ENCODE measurements at places on chromosomes 5 and 9.

GRCh38 chr5:6570530-6570929 is 62.3 kb downstream of the NSUN2 start:
- no peak for DNase-seq

DNA sequence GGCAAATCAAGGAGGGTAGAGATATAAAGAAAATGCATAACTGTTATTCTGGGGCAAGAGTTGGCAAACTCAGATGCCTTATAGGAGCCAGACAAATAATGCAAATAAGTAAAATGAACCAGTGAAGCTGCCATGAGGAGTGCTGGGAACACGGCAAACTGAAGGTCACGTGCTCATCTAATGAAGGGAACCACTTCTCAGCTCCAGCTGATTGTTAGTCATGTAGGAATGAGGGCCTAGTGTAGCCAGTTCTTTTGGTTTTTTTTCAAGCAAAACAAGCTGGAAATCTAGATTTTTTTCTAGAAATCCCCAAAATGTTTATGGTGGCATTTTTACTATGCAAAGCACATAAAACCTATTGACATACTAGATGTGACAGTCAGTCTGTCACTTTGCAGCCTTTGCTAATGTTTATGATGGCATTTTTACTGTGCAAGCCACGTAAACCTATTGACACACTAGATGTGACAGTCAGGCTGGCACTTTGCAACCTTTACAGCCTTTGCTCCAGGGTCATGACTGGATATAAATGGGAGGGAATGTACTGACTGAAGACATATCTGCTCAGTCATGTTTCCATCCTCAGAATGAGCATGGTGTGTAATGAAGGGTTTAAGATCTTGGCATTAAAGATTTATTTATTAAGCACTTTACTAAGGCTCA is 39.4 kb downstream of the RUSC2 start:
- no peak for DNase-seq

- no peak for DNase-seq
Measured at GRCh38 chr9:7226007-7226640, 468.4 kb downstream of the KDM4C start.

DNA sequence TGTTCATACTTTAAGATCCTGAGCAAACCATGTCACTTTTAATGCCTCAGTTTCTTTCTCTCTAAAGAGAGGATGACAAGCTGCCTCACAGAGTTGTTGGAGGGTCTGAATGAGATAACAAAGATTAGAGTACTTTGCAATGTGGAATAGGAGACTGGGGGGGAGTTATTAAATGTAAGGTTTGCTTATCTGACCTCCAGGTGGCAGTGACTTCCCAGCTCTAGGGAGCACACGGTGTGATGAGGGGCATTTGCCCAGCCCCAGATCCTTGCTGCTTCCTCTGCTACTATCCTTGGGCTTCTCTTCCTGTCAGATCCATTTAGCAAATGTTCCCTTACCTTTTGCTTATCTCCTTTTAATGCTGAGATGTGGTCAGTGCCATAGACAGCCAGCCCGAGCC is 30.7 kb downstream of the ENHO start:
- no peak for DNase-seq

- DNase-seq, result no peak
Measured at GRCh38 chr5:124065508-124065907, 553.5 kb downstream of the CSNK1G3 start.

GRCh38 chr5:149113669-149114068 is 27.6 kb upstream of the ABLIM3 start:
- no peak for DNase-seq

- no peak for DNase-seq
Measured at GRCh38 chr5:42121401-42121800, 196.3 kb downstream of the FBXO4 start.

- no peak for DNase-seq
Measured at GRCh38 chr5:36691226-36691625, 84.8 kb downstream of the SLC1A3 start.

DNA sequence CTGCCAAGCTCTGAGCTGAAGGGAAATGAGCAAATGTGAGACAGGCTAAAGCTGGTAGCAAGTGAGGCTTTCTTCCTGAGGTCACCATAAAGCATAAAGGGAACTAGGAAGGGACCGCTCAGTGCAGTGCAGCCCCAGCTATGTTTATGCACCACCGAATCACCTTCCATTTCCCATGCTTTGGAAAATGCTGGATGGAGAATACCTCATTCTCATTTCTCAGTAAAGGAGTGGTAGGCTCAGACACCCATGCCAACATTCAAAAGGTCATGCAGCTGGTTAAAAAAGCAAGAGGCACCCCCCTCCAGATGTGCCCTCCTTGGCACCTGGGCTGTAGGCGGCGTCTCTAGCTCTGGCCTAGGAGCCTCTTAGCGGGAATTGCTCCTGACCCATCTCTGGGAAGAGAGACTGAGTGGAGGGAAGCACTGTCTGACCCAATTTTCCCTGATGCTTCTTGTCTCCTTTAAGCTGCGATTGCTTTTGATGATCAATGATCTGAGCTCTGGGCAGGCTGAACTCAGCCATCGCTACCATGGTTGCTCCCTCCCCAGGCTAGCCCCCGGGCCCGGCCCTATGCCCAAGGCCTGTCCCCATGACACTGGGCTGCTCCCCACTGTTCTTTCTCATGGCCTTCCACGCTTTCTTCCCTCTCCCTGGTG is 58.7 kb downstream of the ZNF354C start:
- no peak for DNase-seq

GRCh38 chr9:75927356-75927755 is 36.9 kb downstream of the PCSK5 start:
- no peak for DNase-seq

DNA sequence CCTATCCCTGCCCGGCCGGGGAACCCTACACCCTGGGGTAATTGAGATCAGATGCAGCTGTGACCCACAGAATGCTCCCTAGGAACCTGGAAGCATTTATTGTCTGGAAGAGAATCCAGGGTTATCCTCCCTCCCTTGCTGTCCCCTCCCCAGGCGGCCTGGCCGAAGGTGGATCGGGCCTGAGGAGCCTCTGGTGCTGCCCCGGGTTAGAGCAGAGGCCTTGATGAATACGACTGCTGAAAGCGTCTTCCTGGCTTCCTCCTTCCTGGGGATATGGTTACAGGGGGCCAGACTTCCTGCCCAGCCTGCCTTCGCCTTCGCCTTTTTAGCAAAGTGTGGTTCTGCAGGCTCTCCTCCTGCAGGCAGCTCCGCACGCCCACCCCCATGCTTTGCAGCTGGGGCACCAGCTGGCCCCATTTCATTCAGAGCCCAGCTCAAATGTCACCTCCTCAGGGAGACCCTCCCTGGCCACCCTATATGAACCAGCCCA is 22.5 kb upstream of the PTGS1 start:
- no peak for DNase-seq

- no peak for DNase-seq
Measured at GRCh38 chr9:133066181-133066983, 4.6 kb downstream of the CEL start.

- no peak for DNase-seq
Measured at GRCh38 chr5:13303445-13303844, 641.0 kb downstream of the DNAH5 start.

DNA sequence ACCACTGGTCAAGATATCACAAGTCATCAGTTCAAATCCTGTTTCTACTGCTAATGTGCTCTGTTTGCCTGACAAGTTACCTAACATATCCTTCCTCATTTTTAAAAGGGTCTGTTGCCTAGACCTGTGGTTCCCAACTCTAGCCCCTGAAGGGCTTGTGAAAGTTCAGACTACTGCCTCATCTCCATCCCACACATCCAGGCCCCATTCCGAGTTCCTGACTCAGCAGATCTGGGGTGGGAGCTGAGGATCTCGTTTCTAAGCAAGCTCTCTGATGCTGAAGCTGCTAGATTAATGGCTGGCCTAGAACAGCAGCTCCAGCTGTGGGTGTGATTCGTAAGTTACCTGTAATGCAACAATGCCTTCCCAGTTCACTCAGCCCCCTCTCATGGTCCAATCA is 32.5 kb downstream of the S1PR3 start:
- DNase-seq, result no peak

DNA sequence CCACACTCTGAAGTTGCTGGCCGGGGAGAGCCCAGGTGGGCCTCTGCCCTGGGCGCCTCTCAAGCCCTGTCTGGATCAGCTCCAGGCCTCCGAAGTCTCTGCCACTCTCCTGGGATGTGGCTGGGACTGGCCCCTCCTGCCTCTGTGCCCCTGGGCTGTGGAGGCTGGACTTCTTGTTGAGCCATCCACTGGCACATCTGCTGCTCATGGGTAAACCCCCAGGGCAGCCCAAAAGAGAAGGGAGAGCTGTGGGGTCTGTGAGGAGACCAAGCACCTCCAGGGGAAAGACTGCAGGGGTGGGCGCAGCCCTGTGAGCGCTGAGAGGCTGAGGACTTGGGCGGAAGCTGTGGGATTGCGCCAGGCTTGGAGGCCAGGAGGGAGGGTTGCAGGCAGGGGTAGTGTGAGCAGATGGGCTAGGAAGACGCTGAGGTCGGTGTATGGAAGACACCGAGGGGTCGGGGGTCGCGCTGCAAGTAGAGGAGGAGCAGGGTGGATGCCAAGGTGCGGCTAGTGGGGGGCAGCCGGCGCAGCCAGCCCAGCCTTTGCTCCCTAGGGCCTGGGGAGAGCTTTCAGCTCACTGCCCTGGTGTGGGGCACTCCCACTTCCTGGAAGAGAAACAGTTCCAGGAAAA is 118.1 kb downstream of the WNK2 start:
- no peak for DNase-seq

GRCh38 chr9:127682351-127683136 is 24.2 kb upstream of the CFAP157 start:
- no peak for DNase-seq

DNA sequence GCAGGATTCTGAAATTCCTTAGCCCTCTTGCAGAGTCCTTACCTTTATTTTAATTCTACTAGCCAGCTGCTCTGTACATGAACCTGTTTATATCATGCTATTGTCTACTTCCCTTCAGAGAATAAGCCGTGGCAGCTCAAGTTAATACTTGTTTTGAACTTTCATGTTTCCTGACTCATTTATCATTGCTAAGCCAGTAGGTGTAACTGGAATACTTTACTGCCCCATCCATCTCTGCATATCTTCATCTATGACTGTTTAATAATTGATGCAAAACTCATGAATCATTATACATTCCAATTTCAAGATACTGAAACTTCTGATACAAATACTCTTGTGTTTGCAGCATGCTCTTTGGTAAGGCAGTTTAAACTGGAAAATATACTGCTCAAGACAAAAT is 174.7 kb downstream of the PPP2R2B start:
- DNase-seq, result no peak

DNA sequence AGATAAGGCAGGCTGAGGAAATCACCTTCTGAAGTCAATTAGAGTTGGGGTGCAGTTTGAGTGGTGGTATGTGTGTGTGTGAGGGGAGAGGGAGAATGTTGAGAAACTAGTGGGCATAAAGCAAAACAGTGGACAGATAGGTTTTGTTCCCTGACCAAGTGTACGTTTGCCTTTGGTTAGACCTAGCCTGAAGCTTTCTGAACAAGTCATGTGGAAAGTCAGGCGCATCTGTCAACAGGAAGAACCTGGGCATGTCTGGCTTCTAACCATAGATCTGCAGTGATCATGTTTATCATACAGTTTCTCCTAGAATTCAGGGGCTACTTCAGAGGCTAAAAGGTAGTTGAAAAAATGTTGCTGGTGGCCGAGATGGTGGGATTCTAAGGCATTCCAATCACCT is 143.2 kb upstream of the PCA3 start:
- no peak for DNase-seq

DNA sequence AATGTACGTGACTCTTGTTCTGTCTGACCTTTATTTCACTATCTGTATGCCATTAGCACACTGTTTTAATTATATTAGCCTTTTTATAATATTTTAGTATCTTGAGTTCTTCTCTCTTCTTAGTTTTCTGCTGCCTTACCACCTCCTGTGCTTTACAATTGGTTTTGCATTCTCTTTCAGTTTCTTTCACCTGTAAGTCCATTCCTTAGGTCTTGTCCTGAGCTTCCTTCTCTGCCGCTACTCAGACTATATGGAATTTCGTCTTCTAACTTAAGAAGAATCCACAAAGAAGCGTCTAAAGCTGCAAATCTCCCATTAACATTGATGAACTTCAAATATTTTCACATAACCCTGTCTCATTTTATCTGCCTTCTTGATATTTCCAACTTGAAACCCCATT is 642.9 kb downstream of the MAT2B start:
- no peak for DNase-seq

- DNase-seq, result no peak
Measured at GRCh38 chr9:137180491-137180890, 7.9 kb downstream of the ANAPC2 start.

DNA sequence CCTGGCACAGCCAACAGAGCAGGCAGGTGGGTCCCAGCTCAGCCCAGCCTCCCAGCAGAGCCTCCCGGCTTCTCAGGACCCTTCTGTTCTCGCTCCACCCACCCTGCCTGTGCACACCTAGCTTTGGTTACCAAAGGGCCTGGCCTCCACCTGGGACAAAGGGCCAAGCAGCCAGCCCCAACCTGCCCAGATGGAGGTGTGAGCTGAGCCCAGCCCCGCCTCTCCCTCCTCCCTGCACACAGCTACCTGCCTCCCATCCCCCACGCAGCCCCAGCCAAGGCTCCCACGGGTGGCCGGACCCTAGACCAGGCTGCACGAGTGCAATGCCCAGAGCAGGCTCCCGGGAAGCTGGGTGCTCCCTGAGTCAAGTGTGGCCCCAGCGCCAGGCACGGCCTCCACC is 5.6 kb downstream of the TPRN start:
- DNase-seq, result no peak

- DNase-seq, result no peak
Measured at GRCh38 chr5:172593306-172593705, 47.8 kb upstream of the NEURL1B start.

DNA sequence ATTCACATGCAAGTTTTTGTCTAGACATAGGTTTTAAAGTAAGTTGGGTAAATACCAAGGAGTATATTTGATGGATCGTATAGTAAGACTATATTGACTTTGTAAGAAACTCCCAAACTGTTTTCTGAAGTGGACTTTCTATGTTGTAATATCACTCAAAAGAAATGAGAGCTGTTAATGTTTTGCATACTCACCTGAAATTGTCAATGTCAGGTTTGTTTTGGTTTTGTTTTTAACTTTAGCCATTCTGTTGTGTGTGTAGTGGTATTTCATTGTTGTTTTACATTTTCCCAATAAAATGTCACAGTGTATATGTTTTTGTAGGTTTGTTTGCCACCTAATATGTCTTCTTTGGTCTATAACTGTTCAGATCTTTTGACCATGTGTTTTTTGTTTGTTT is 375.7 kb upstream of the CDH9 start:
- DNase-seq, result no peak

- DNase-seq, result no peak
Measured at GRCh38 chr9:90499761-90500160, 142.9 kb downstream of the DIRAS2 start.

DNA sequence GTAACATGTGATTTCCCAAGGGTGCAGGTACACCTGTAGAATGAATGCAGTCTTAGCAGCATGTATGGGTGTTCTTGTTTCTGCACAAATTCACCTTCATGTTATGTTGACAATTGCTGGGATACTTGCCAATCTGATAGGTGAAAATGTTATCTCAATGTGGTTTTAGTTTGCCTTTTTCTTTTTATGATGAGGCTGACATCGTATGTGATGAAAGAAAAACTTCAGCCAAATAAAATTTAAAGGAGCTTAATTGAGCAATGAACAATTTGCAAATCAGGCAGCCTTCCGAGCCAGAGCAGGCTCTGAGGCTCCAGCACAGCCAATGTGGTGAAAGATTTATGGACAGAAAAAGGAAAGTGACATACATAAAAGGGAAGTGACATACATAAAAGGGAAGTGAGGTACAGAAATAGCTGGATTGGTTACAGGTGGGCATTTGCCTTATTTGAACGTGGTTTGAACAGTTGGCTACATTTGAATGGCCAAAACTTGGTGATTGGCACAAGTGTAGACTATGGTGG is 10.5 kb downstream of the TAL2 start:
- no peak for DNase-seq

GRCh38 chr5:130164966-130165365 is 260.7 kb downstream of the CHSY3 start:
- no peak for DNase-seq
